SIG-M5 (cell line): ENCODE measurements at places on chromosomes 2 and 18.

DNA sequence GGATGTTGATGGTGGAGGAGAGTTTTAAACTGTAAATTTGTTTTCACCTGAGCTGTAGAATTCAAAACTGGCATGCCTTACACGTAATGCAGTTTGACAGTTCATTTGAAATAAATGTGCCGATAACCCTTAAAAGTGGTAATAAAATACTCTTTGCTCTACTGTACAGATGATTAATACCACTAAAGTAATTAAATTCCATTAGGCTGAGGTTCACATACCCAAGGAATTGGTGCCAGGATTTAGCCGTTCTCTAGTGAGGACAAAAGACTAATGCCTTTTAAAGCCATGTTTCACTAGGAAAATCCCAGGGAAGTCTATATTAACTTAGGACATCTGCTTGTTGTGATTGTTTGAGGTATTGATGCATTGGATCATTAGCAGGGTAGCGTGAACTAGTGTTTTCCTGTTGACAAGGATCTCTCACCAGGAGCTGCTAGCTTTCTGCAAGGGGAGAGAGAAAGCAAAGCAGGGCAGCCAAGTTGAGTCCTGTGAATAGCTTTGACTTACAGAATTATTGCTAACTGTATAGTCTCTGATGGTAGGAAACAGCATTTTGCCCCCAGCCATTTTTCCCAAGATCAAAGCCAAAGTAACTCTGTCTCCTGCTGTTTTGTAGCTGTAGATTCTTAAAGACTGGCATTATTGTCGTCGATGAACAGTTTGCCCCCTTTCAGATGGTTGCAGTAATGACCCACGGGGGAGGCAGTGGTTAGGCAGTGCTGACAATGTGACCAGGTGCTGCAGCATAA, 280.9 kb upstream of the FANCL start:
- DNase-seq, result no peak

- DNase-seq, result no peak
These were observed 138.6 kb upstream of the NDUFV2 start for GRCh38 chr18:8963876-8964275.

DNA sequence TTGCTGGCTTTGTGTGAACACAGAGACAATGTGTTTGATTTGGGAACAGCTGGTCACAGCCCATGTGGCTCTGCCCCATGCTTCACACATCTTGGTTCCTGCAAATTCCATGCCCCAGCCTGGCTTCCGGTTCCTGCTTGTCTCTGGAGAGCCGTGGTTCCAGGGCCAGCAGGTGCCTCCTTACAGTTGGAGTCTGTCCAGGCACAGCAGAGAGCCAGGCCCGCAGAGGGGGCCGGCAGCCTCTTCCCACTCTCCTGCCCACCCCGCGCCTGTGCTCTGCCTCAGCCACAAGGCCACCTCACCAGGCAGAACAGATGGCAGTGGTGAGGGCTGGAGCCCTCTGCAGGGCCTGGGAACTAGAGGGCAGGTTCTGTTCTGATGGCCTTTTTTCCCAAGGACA, 81.5 kb downstream of the LDLRAD4 start:
- DNase-seq, result no peak

DNA sequence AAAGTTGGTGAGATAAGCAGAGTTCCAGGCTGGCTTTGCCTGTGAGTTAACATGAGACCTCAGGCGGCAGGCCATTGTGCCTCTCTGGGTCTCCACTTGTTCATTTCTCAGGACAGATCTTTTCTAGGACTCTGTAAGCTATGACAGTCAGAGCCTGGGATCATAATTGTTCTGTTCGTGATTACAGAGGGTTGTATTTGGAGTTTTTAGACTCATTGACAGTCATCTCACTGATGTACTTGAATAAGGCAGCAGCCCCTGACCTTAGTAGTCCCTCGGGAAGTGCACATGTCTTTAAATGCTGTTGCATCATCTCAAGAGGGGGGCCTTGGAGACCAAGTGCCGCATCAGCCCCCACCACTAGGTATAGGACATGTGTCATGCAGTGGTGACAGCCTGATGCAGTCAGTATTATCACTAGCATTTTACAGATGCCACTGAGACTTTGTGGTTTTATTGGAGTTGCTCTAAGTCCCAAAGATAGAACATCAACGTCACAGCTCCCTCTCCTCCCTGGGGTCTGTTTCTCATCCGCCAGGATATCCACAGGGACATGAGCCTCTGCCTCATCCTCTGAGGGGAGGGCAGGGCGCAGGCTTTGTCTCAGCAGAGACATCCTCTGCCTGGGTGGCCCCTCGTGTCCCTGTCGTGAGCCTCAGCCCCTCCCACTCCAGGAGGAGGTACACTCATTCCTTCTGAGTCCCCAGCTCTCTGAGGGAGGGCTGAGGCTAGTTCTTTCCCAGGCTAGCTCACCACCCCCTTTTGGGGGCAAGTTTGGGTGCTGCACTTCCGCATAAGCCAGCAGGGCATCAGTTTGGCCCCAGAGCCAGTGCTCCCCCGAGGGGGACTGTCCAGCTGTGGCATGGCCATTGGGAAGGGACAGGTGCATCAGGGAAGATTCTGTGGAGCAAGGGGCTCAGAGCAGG, 14.1 kb downstream of the GLI2 start:
- no peak for DNase-seq

DNA sequence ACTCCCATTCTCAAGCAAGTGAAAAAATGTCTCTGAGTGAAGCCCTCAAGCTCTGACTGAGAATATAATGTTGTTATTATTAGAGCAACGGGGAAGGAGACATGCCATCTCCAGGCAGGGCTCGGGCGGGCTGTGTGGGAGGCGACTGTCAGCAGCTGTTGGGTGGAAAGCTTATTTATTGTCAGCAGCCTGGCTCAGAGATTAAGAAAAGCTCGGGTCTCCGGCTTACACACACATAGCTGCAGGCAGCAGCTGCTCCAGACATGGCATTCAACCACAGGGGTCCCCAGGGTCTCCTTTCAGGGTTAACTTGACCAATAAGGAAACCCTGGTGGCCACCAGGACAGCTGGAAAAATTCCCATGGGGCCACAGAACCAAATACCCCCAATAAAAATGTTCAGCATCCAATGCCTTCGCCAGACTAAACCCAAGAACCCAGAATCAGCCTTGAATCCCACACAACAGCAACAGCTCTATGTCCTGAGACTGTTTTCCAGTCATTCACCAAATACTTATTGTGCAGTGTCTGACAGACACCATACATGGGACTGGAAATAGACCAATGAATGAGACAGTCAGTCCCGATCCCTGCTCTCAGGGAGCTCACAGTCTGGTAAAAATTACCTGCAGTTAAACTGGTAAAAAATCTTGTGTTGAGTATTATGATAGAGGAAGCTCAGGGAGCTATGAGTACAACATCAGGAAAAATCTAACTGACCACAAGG, 70.5 kb upstream of the RTN4 start:
- no peak for DNase-seq

- DNase-seq, result no peak
These were observed at the start of gene LIMS2 for GRCh38 chr2:127675331-127676261. Gene LIMS2 (minus strand): TSS chr2:127675530. CDS start chr2:127675024, 506 bp downstream.

DNA sequence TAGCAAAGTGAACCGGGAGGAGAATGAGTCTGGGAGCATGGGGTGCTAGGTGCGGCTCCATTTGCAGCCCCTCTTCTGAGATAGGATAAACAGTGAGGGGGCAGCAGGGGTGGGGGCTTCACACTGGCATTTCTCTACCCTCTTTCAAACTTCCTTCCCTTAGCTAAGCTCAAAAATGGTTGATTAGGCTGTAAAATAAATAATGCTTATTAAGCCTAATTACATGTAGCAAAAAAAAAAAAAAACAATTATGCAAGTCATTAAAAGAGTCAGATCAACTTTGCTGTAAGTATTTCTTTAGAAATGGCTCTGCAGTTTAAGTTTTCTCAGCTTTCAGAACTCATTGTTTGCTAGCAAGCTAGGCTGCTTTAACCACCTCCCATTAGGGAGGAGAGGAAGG, 182.7 kb upstream of the FBXO11 start:
- DNase-seq, result no peak

GRCh38 chr2:130864830-130865800, 28.4 kb downstream of the ARHGEF4 start:
- DNase-seq, result peak; percentile 15

- DNase-seq, result no peak
These were observed 769 bp downstream of the FAM110C start for GRCh38 chr2:45342-46130.

DNA sequence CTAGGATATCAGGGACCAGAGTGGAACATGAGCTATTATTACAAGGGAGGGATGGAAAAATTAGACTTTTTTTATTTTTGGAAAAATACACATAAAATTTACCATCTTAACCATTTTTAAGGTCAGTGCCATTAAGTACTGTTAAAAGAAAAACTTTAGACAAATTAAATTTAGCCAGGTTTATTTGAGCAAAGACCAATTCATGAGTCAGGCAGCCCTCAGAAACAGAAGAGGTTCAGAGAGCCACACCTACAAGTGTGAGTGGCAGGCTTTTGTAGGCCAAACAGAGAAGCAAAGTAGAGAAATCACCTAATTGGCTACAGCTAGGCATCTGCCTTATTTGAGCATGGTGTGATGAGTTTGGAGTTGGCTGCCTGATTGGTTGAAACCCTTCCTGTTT, 301.3 kb upstream of the RAB12 start:
- DNase-seq, result no peak

GRCh38 chr2:210919128-210919527, 362.7 kb downstream of the CPS1 start:
- no peak for DNase-seq

- no peak for DNase-seq
These were observed 14.9 kb upstream of the ECEL1 start for GRCh38 chr2:232502511-232502910.

DNA sequence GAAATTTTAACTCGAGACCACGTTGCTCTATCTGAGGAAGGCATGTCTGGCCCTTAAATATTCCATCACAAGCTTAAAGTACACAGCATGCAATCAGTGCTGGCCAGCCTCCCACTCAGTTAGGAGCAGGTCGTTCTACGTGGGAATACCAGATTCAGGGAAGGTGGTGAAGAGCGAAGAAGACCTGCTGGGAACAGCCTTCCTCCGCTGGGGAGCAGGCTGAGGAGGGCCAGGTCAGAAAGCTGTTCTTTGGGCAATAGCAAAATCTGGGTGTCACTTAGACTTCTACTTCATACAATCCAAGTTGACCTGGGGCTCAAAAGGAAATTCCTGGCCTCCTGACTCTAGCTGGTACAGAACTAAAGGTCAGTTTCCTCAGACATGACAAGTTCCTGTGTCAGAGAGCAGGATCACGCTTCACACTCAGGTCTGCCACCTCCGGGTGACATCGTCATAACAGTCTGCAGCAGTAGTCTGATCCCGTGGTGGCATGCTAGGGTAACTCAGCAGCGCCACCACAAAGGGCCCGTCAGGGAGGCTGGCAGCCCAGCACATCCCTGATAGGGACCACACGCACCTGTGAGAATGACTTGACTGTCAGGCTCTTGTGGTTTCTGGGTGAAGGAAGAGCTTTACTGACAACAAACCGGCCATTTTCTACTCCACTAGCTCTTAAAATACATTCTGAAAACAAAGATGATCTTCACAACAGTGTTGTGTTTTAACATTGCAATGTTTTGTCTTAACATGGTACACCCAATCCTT, 35.2 kb upstream of the NAPG start:
- no peak for DNase-seq
